ENCODE measurements at places on chromosomes 12 and 14.

DNA sequence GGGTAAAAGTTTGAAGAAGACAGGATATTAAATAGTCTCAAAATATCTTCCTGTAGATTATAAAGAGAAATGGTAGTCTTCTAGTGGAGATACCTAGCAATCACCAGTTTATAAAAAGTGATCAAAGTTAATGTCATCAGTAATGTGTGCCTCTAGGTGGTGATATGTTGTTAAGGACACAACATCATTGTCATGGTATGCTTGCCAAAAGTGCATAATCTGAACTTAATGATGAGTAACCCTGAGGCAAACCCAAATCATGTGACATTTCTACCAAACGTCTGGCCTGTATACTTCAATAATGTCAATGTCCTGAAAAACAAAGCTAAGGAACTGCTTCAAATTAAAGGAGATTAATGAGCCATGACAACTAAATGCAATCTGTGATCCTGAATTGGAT is 214.7 kb downstream of the PHLDA1 start:
- no peak for DNase-seq

GRCh38 chr12:14387219-14387871 is 21.9 kb downstream of the ATF7IP start:
- no peak for DNase-seq

DNA sequence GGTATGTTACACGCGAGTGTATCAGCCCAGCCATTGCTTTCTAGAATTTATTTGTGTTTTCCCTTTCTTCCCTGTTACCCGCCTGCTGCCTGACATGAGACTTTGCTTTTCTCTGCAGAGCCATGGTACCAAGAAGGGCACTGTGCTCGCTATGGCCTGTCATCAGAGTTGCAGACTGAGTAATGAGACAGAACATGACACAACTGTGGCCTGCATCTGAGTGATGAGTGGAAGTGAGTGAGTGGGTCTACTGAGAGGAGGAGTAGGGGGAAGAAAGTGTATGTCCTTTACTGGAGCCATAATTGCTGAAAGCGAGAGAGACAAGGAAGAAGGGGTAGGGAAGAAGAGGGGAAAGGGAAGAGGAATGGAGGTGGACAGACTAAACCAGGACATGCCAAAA is 2.9 kb downstream of the RILPL1 start:
- DNase-seq: no peak

DNA sequence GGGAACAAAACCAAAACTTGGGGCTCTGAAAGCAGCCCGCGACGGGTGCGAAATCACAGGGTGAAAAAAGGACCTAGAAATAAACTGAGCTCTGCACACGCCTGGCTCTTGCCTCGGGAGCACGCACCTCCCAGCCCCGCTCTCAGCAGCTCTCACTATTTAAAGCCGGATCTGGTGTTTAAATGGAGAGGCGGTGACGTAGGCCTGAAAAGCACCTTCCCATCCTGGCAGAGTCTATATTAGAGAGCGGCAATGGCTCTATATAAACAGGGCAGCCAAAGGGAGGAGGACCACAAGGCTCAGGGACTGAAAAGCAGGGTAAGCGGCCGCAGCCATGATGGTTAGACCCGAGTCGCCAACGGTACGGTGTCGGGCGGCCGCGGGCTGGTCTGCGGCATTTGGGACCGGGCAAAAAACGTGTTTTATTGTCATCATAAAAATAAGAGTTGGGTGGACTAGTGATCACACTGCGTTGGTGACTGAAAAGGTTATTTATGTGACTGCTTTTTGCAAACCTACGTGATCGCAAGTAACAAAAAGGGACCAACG is 1.5 kb downstream of the GTF2A1 start:
- peak; percentile 68 for DNase-seq

DNA sequence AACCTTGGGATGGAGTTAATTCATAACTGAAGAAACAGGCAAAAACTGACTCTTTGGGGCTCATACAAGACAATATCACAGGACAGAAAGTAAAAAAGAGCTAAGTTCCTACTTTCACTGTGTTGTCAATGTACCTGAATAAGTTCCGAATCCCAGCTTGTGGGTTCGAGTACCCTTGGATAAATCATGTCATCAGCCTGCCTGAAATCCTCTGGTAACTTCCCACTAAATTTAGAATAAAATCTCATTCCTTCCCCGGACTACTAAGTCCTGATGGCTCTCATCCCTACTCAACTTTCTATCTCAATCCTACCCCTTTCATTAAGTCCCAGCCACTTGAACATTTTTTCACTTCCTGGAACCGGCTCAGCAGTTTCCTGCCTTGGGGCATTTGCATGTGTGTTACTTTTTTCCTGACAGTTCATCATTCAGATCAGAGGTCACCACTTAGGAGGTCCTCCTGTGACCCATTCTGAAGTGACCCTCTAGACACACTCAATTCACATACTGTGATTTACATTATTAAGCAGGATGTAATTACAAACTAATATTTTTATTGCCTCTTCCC is 12.7 kb downstream of the ERP29 start:
- no peak for DNase-seq

DNA sequence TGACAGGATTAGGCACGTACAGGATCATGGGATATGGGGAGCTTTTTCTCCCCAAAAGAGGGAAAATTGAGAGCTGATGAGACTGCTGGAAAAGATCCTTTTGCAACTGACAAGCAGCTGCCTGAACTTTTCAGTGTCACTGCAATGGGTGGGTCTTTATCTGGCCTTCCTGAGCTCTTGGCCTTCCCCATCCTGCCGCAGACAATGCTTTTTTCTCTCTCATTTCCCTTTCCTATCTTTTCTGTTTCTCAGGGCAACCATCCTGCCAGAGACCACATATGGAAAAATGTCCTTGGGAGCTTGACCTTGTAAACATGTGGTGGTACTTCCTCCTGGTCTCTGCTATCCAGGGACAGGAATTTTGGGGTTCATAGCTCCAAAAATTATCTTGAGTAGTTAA is 75.8 kb downstream of the CALM1 start:
- no peak for DNase-seq

DNA sequence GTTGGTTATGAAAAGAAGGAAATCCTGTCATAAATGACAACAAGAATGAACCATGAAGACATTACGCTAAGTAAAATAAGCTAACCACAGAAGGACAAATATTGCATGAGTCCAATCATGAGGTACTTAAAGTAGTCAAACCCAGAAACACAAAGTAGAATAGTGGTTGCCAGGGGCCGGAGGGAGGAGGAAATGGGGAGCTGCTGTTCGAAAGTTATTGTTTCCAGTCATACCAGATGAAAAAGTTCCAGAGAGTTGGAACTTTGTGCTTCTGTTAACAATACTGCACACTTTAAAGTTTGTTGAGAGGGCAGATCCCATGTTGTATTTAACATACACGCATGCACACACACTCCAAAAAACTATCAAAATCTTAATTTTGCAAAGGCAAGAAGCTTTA is 69.3 kb downstream of the COCH start:
- no peak for DNase-seq

- no peak for DNase-seq
Measured at GRCh38 chr12:15751741-15752140, 37.4 kb downstream of the EPS8 start.

DNA sequence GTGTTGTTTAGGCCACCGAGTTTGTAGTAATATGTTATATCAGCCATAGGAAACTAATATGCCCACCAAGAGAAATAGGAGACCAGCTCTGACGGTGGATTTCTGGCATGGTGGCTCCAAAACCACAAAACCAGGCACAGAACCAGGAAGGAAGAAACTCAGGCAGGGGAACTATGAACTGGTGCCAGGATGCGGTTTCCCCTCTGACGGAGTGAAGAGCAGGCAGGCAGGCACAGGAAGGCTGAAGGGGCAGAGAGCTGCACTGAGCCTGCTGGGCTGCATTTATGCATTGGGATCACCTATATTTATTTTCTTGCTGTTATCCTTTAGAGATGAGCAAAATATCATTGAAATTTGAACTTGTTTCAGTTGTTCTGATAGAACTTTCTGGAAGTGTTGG is 479.4 kb downstream of the VRK1 start:
- no peak for DNase-seq

Measured in stimulated activated CD4-positive, alpha-beta T cell treated with anti-CD3 and anti-CD28 coated beads, Interleukin-12 subunit alpha, Interleukin-12 subunit beta, amount 100 ng/mL, for 4 hours (primary cell).